ENCODE measurements at places on chromosomes 5 and 9.

DNA sequence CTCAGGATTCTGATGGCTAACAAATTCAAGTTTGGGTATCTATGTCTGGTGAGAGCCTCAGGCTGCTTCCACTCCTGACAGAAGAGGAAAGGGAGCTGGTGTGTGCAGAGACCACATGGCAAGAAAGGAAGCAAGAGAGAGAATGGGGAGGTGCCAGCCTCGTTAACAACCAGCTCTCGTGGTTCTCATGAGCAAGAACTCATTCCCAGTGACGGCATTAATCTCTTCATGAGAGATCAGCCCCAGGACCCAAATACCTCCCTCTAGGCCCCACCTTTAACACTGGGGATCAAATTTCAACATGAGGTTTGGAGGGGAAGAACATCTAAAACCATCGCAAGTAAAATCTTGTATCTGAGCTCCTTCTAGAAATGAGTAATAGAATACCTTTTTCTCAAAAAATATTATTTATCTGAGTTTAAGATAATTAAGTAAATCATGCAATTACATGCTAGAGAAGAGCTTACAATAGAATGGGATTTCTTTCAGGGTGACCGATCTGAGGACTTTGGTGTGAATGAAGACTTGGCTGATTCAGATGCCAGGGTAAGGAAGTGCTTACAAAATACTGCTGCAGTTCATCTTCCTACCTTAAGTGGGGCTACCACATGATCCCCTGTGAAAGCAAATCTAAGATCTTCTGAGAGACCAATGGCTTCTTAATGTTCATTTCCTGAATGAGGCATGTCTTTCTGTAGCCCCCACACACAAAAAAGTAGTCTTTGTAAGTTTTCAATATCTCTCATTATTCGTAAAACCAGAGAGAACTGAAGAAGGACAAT, 11.5 kb downstream of the ANXA1 start:
- DNase-seq = no peak

DNA sequence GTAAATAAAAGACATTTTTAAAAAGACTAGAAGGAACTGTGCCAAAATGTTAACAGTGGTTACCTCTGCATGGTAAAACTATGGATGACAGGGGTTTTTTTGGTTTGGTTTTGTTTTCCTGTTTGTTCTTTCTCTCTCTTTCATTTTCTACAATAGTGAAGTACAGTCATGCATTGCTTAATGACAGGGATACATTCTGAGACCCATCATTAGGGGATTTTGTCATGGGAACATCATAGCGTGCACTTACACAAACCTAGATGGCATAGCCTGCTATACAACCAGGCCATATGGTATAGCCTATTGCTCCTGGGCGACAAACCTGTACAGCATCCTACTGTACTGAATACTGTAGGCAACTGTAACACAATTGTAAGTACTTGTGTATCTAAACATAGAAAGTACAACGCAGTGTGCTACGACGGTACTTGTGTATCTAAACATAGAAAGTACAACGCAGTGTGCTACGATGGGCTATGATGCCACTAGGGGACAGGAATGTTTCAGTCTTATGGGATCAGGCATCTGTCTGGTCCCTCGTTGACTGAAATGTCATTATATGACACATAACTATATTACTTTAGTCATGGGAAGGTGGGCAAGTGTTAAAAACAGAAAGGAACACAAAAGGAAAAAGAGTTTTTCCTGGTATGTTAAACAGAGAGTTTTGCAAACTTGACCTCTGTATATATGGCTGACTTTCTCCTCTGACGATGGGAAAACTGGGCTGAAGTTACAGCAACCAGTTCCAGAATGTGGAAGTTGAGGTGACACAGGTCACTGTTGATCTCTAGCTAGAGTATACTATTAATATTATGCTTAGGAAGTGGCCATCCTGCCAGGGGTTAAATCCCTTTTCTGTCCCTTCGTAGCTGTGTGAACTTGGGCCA, 7.4 kb upstream of the ADAM19 start:
- no peak for DNase-seq

DNA sequence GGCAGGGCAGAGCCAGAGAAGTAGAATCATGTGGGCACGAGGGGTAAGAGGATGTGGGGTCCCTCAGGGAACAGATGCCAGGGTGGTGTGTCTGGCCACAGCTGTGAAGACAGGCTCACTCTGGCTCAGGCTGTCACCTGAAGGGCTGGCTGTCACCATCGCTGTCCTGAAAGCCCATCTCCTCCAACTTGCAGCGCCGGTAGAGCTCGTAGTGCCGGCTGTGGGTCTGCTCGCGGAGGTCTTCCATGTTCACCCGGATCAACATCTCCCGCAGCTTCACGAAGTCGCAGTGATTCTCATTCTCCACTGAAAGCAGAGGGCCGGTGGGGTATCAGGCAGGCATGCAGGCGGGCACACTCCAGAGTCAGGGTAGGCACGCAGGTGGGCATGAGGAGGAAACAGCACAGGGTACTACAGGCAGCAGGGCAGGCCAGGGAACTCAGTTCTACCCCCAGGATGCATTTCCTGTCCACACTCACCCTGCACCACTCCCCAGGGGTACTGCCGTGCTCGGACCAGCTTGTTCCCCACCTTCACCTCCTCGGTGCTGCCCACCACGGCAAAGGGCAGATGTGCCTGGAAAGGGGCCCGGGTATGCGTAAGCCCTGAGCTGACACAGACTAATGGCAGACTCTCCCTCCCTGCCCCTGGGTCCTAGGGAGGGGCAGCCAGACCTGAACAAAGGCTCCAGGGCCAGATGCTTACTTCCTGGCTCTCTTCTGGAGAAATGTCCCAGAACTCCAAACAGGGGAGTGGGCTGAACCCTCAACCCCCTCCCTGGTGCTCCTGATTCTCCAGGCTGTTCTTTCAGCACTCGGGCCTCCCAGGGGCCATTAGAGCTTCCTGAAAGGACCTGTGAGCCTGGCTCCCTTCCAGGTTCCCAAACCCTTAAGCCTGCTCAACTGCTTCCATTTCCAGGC, 14.4 kb downstream of the CCNI2 start:
- no peak for DNase-seq

DNA sequence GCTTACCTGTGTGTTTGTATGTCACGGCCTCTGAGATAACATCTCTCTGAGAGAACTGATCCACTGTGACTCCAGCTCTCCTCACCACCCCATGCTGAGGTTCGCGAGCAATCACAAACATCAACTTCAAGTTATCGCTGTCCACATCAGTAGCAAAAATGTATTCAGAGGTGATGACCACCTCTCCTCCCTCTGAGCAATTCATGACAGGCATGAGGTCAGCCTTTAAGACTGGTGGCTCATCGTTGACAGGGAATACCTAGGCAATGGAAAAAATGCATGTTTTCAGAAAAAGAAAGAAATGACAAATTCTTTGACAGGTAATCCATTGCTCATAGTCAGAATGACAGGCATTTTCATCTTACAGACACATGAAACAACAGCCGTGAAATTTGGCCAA, 90.3 kb upstream of the CER1 start:
- no peak for DNase-seq

GRCh38 chr9:28203036-28203435, 629.8 kb upstream of the C9orf72 start:
- DNase-seq = no peak

GRCh38 chr5:123786411-123786810, 274.4 kb downstream of the CSNK1G3 start:
- no peak for DNase-seq

DNA sequence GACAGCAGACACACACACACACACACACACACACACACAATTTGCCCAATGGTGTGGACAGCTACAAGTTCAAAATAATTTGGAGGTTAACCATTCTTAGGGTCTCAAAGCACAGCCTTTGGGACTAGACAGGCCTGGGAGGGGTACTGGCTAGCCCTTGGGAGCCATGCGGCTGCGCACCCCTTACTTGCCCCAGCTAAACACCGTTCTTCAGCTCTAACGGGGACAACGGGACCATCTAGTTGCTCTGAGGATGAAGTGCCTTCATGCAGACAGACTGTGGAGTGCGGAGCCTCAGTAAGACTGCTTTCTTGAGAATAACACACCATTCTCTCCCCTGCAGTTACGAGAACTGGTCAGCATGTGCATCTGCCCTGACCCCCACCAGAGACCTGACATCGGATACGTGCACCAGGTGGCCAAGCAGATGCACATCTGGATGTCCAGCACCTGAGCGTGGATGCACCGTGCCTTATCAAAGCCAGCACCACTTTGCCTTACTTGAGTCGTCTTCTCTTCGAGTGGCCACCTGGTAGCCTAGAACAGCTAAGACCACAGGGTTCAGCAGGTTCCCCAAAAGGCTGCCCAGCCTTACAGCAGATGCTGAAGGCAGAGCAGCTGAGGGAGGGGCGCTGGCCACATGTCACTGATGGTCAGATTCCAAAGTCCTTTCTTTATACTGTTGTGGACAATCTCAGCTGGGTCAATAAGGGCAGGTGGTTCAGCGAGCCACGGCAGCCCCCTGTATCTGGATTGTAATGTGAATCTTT, 64.6 kb downstream of the PSMB7 start:
- DNase-seq = no peak

DNA sequence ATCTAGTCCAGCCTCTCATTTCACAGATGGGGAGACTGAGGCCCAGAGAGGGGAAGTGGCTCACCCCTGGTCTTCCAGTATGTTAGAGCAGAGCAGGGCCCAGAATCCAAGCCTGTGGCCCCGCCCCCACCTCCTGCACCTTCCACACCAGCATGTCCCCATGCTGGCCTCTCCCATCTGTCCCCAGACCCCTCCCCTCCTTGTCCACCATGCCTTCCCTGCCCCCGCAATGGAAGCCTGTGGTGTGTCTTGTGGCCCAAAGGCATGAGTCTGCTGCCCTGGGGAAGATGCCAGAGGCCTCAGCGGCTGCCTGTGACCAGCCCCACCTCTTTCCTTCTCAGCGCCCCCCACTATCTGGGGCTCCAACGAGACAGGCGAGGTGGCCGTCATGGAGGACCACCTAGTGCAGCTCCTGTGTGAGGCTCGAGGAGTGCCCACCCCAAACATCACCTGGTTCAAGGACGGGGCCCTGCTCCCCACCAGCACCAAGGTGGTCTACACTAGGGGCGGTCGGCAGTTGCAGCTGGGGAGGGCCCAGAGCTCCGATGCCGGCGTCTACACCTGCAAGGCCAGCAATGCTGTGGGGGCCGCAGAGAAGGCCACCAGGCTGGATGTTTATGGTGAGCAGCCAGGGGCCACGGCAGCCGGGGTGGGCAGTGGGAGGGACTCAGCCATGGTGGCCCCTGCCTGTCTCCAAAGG, 87.2 kb downstream of the HMCN2 start:
- no peak for DNase-seq

GRCh38 chr9:79362100-79363081, 209.4 kb upstream of the TLE4 start:
- no peak for DNase-seq

DNA sequence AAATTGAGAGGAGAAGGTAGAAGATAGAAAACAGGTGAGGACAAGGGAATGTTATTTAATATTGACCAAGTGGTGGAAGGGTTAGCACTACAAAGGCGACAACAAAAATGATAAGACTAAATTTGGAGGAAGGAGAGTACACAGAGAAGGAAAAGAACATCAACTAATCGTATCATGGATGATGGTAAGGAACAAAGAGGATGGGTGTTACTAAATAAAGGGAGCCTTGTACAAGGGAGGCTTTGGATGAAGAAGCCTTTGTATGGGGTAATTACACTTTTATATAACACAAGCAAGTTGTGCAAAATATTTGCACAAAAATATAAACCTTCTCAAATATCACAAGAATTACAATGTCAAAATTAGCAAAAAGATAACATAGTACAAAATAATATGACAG, 125.7 kb downstream of the ZNF608 start:
- no peak for DNase-seq

GRCh38 chr9:101443364-101443771, 7.8 kb upstream of the ALDOB start:
- no peak for DNase-seq

GRCh38 chr5:168696611-168697010, 117.4 kb upstream of the PANK3 start:
- no peak for DNase-seq

GRCh38 chr9:8232726-8233125, 433.1 kb upstream of the DMAC1 start:
- no peak for DNase-seq

DNA sequence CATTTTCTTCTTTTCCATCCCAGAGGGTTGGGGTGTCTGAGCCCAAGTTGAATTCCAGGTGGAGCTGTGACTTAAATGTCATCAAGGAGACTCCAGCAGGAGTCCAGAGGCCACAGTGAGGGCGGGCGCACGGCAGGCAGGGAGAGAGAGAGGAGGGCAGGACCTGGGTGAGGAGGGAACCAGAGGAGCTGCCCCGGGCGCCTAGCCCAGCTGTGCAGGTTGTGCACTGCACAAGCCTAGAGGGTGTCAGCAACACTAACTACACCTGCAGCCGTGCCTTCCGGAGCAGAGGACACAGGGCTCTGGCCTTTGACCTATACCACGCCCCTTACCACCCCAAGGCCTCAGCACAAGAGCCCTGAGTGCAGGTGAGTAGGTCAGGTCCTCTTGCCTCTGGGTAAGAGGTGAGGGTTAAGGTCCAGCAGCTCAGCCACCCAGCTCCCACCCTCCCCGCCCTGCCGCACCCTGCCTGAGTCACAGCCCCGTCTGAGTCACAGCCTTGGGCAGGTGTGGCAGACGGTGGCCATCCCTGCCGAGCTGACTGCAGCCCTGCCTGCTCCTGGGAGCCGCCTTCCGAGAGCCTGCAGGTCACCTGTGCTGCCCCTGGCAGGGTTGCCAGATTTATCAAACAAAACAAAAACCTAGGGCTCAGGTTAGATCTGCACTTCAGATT, 6.4 kb upstream of the AGPAT2 start:
- no peak for DNase-seq

DNA sequence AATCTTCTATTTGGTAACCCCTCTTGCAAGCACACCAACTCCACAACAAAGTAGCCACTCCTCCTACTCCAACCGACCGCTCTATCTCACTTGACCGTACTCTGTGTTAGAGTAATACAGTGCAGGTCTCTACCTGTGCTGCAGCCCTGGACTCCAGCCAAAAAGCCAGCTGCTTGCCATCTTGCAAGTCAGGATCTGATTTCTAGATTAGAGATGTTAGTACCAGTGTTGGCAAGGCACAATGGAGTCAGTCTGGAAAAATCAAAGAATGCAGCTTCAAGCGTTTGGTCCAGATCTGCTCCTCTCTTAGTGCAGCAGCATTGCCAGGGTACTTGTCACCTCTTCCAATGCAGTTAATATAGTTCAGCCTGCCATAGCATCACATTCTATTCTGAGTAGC, 477.6 kb downstream of the ZSWIM6 start:
- DNase-seq = no peak

DNA sequence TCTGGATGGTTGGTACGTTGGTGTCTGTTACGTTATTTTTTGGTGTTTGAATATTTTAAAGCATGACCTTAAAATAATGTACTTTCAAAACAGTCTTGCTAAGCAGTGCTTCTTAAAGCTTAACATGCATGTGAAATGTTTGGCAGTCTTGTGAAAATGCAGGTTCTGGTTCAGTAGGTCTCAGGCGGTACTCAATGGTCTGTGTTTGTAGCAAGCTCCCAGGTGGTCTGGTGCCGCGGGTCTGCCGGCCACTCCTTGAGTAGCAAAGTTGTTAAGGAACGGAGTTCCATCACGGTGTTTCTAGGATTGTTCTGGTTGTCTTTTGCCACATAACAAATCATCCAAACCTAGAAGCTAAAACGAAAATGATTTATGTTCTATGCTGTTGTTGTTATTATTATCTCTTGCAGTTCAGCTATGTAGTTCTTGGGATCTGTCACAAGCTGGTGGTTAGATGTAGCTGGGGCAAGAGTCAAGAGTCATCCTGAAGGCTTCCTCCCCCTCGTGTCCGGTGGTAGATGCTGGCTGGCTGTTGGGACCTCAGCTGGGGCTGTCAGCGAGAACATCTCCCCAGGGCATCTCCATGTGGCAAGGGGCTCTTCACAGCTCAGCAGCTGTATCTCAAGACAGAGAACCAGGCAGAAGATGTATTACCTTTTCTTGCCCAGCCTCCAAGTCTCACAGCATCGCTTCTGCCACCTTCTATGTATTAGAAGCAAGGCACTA, 186.8 kb downstream of the PALM2AKAP2 start:
- DNase-seq = no peak

All from inflammatory macrophage (primary cell).